ENCODE measurements at places on chromosomes 3 and 15.

DNA sequence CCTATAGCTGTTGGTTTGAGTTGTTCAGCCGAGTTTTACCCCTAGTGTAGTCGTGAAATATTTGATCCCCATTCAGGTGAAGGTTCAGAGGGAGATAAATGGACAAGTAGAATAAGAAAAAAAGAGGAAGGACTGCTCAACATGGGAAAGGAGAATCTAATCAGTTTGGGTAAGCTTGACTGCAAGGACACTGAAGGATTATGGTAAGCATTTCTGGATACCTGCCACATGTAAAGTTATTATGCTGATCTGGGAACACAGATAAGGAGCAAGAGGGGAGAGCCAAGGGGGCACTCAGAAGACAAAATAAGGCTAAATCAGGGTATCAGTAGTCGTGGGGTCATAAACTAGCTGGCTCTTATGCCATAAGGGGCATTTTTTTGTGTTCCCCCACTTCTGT, 49.9 kb downstream of the TFG start:
- no peak overlapping the region for H3K27ac ChIP-seq
- no peak for DNase-seq
- H3K27me3 ChIP-seq = peaks cover 3% of the 10 kb centered on the region
- H3K36me3 ChIP-seq = no peaks in the 10 kb centered on the region
- H3K4me1 ChIP-seq = peaks cover 20% of the 10 kb centered on the region
- no peak overlapping the region for H3K4me3 ChIP-seq

DNA sequence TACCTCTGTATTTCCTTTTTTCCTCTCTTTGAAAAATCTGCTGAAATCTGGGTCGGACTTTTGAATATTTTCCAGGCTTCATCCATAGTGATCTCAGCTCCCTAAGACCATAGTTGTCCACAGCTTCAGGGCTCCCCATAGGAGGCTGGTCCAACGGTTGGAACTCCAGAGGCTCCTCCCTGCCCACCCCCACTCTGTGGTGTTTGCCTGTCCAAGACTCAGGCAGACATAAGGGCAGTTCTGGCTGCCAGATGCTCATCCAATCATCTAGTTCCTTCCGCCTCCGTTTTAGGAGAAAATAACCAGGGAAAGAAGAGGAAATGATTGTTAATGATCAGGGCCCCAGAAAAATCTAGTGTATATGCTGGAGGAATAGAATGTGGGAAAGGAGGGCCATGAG, 27.9 kb upstream of the PRTG start:
- no peak overlapping the region for H3K4me3 ChIP-seq
- H3K27me3 ChIP-seq = no peaks in the 10 kb centered on the region
- peak overlapping the region; percentile 43 for H3K27ac ChIP-seq
- no peak for DNase-seq
- peaks cover 25% of the 10 kb centered on the region for H3K4me1 ChIP-seq
- no peaks in the 10 kb centered on the region for H3K36me3 ChIP-seq

DNA sequence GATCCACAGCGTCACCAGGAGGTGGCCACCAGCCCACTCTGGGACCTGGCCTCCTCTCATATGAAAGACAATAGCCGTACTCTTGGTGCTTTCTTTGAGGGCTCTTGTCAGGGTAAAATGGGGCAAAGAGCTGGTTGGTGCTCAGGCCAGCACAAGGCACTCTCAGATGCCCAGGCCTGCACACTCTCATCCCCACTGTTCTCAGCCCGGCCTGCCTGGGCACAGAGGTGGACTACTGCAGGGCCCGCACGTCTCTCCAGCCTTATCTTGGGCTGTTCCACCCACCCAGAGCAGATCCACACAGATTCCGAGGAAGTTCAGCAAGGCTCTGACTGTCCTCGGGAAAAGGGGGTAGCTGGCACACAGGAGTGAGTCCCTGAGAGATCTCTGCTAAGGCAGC, 122.8 kb upstream of the PRR20G start:
- no peak overlapping the region for H3K4me3 ChIP-seq
- no peaks in the 10 kb centered on the region for H3K4me1 ChIP-seq
- H3K27me3 ChIP-seq = peaks cover 39% of the 10 kb centered on the region
- no peak overlapping the region for H3K27ac ChIP-seq

GRCh38 chr3:146658841-146659240, 53.7 kb upstream of the PLSCR5 start:
- no peaks in the 10 kb centered on the region for H3K27me3 ChIP-seq
- H3K36me3 ChIP-seq = no peaks in the 10 kb centered on the region
- no peaks in the 10 kb centered on the region for H3K4me1 ChIP-seq
- H3K27ac ChIP-seq = no peak overlapping the region
- no peak for DNase-seq
- H3K4me3 ChIP-seq = no peak overlapping the region

DNA sequence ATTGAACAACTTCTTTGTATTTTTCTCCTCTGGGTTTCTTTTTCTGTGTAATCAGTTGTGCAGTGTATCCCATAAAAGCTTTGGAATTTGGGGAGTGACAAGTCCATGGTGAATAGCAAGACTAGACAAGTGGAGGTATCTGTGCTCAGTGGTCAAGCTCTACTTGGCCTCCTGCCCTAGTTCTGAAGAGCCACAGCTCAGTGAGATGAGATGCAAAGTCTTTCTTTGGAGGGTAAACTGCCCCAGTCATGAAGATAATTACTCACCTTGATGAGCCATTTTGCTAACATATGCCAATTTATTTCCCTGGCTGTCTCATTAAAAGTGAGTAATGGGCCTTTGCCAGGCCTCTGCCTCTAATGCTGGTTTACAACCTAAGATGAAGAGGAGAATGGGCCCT, 271.2 kb upstream of the TRIM42 start:
- H3K27me3 ChIP-seq = no peaks in the 10 kb centered on the region
- H3K4me1 ChIP-seq = peaks cover 9% of the 10 kb centered on the region
- H3K27ac ChIP-seq = peak overlapping the region; percentile 7
- no peak for DNase-seq
- peaks cover 6% of the 10 kb centered on the region for H3K36me3 ChIP-seq

GRCh38 chr15:94770199-94770598, 538.8 kb downstream of the MCTP2 start:
- no peaks in the 10 kb centered on the region for H3K36me3 ChIP-seq
- no peak for DNase-seq
- peaks cover 16% of the 10 kb centered on the region for H3K4me1 ChIP-seq
- no peak overlapping the region for H3K4me3 ChIP-seq

DNA sequence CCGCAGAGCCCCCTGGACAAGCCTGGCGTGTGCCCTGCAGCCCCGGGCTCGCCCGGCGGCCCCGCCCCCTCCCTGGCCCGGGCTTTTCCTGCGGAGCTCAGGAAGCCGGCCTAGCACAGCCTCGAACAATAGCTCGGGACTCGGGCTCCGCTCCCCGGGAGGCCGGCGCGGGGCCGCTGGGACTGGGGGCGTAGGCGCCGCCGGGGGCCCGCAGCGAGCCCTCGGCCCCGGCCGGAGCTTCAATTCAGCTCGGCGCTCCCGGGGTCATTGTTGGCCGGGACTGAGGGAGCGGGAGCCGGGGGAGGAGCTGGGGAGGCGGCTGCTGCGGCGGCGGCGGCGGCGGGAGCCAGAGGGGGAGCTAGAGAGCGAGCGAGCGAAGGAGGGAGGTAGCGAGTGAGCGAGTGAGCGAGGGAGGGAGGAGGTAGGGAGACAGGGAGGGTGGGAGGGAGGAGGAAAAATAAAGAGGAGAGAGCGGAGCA, 41.0 kb upstream of the ROPN1 start:
- H3K27ac ChIP-seq = no peak overlapping the region
- H3K36me3 ChIP-seq = no peaks in the 10 kb centered on the region
- DNase-seq = peak; percentile 78
- H3K4me1 ChIP-seq = peaks cover 21% of the 10 kb centered on the region

DNA sequence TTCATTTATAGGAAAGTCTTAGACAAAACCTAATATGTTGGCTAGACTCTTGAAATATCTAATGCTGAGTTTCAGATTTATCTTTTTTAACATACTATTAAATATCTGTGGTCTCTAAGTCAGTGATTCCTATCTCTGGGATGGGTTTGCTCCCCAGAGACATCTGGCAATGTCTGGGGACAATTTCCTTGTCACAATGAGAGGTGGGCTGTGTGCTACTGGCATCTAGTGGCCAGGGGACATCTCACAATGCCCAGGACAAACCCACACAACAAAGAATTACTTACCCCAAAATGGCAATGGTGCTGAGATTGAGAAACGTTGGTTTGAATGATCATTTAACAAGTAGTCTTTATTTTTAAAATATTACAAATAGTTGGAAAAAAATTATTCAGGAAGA, 602.1 kb downstream of the MAGI1 start:
- peaks cover 18% of the 10 kb centered on the region for H3K36me3 ChIP-seq
- H3K4me3 ChIP-seq = no peak overlapping the region
- H3K4me1 ChIP-seq = peaks cover 4% of the 10 kb centered on the region
- H3K27me3 ChIP-seq = no peaks in the 10 kb centered on the region
- no peak for DNase-seq

- H3K27ac ChIP-seq = no peak overlapping the region
- H3K27me3 ChIP-seq = peaks cover 3% of the 10 kb centered on the region
- H3K36me3 ChIP-seq = no peaks in the 10 kb centered on the region
- peaks cover 28% of the 10 kb centered on the region for H3K4me1 ChIP-seq
- DNase-seq = no peak
These were observed 92.2 kb downstream of the MYLK start for GRCh38 chr3:123791898-123792297.

DNA sequence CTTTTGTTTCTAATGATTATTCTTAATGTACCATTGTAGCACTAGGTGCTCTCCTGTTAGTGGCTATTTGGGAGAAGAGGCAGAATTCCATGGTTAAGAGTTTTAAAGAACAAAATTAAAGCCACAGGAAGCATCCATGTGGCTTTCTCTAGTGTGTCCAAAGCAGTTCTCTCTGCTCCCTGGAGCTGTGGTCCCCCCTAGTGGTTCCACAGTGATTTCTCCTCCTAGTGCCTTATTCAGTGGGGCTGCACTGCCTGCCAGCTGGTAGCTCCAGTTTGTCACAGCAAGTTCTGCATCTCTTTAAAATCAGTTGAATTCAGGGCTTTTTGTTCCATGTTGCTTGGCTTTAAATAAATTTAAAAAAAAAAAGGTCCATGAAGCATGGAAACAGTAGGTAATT, 39.6 kb upstream of the FAM98B start:
- H3K36me3 ChIP-seq = no peaks in the 10 kb centered on the region
- no peaks in the 10 kb centered on the region for H3K4me1 ChIP-seq
- DNase-seq = no peak
- no peak overlapping the region for H3K27ac ChIP-seq
- H3K27me3 ChIP-seq = peaks cover 29% of the 10 kb centered on the region

- H3K27me3 ChIP-seq = no peaks in the 10 kb centered on the region
- H3K27ac ChIP-seq = no peak overlapping the region
- no peaks in the 10 kb centered on the region for H3K4me1 ChIP-seq
- H3K36me3 ChIP-seq = no peaks in the 10 kb centered on the region
These were observed 172.4 kb downstream of the OXSM start for GRCh38 chr3:25962255-25962654.

GRCh38 chr3:58635371-58636285, 30.9 kb downstream of the FAM3D start:
- no peak overlapping the region for H3K4me3 ChIP-seq
- H3K4me1 ChIP-seq = peaks cover 4% of the 10 kb centered on the region
- H3K36me3 ChIP-seq = no peaks in the 10 kb centered on the region
- no peak for DNase-seq
- peaks cover 21% of the 10 kb centered on the region for H3K27me3 ChIP-seq

DNA sequence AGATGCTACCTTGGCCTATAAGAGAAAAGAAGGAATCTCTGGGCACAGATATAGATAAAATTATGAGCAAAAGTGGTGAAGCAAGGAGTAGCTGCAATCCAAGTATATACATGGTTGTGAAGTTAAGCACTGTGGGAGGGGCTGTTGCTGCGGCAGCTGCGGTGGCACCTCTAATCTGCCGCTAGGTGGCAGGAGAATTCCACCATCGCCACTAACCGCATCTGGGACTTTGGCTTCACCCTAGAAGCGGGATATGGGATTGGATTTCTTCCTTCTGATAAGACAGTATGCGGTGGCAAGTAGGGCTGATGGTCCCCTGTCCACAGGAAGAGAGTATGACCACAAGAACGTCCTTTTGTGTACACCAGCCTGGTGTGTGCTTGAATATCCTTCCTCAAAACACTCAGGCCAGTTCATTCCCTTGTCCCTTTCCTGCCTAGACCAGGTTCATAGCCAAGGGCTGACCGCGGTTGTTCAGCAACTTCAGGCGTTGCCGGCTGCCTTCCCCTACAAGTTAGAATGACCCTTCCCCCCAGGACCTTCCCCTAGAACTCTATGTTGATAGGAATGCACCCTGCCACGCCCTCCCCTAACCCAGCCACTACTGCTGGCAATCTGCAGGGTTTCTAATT, 5.1 kb downstream of the MAGEL2 start:
- H3K4me3 ChIP-seq = no peak overlapping the region
- H3K27ac ChIP-seq = no peak overlapping the region
- peaks cover 3% of the 10 kb centered on the region for H3K36me3 ChIP-seq
- H3K27me3 ChIP-seq = no peaks in the 10 kb centered on the region
- H3K4me1 ChIP-seq = no peaks in the 10 kb centered on the region

- no peak overlapping the region for H3K27ac ChIP-seq
- no peaks in the 10 kb centered on the region for H3K27me3 ChIP-seq
- H3K4me1 ChIP-seq = no peaks in the 10 kb centered on the region
- no peak overlapping the region for H3K4me3 ChIP-seq
- peaks cover 7% of the 10 kb centered on the region for H3K36me3 ChIP-seq
- no peak for DNase-seq
These were observed 71.8 kb upstream of the GATM start for GRCh38 chr15:45449916-45450867.

DNA sequence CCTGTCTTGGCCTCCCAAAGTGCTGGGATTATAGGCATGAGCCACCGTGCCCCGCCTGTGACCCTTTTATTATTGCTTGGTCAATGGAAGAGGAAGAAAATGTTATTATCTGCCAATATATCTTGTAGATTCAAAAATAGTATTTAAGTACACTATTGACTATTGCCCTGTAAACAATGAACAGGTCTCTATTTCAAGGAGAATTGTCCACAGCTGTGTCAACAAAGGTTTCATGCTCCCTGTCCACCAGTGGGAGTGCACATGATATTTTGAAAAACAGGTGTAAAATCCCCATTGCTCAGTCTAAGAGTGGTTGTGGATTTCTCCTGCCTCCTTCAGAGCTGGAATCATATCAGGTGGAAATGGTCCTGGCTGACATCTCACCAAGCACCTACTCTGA, 36.5 kb upstream of the IGF1R start:
- no peak overlapping the region for H3K4me3 ChIP-seq
- H3K36me3 ChIP-seq = no peaks in the 10 kb centered on the region
- no peak overlapping the region for H3K27ac ChIP-seq
- no peak for DNase-seq
- no peaks in the 10 kb centered on the region for H3K27me3 ChIP-seq

DNA sequence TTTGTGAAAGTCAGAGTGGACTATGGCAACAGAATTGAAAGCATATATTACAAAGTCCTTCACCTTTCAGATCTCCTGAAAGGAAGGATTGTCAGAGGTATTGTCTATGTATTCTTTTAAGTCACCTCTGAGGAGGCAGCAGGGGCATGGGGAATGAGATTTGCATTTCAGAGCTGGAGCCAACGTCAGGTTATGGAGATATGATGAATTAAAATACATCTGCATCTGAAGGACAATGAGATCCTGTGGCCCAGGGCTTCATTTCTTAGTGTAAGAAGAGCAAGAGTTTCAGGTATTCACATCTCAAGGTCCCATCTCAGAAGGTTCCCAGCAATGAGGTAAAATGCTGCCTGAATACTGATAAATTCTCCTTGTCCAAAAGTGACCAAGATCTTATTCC, 695.8 kb downstream of the TUSC7 start:
- peaks cover 25% of the 10 kb centered on the region for H3K4me1 ChIP-seq
- no peak overlapping the region for H3K4me3 ChIP-seq
- H3K27me3 ChIP-seq = peaks cover 4% of the 10 kb centered on the region
- H3K36me3 ChIP-seq = no peaks in the 10 kb centered on the region
- no peak for DNase-seq

Measured in mesothelial cell of epicardium (in vitro differentiated cells).